ENCODE measurements at places on chromosomes 3 and 15.

- no peak for DNase-seq
These were observed 15.6 kb downstream of the IQCB1 start for GRCh38 chr3:121819236-121819635.

DNA sequence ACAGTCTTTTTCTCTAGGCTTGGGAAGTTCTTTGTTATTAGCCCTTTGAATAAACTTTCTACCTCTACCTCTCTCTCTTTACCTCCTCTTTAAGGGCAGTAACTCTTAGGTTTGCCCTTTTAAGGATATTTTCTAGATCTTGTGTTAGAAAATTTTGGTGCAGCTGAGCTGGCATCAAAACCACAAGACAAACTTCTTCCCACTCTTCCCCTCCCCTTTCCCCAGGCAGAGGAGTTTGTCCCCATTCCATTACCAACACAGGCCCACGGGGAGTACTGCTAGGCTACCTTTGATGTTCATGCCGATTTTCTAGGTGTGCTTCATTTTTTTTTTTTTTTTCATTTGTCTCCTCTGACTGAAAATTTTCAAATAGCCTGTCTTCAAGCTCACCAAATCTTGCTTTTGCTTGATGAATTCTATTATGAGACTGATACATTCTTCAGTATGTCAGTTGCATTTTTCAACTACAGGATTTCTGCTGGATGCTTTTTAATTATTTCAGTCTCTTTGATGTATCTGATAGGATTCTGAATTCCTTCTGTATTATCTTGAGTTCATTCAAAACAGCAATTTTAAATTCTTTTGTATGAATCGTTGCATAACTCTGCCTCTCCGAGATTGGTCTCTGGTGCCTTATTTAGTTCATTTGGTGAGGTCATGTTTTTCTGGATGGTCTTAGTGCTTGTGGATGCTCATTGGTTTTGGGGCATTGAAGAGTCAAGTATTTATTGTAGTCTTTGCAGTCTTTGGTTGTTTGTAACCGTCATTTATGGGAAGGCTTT, 112.0 kb downstream of the UBE2E2 start:
- DNase-seq: no peak

GRCh38 chr15:78097667-78098066, 5.3 kb downstream of the SH2D7 start:
- no peak for DNase-seq

GRCh38 chr3:100402256-100402655, 917 bp downstream of the LNP1 start:
- DNase-seq: peak; percentile 58

- DNase-seq: no peak
These were observed 223.0 kb upstream of the MCTP2 start for GRCh38 chr15:94008104-94009074.

DNA sequence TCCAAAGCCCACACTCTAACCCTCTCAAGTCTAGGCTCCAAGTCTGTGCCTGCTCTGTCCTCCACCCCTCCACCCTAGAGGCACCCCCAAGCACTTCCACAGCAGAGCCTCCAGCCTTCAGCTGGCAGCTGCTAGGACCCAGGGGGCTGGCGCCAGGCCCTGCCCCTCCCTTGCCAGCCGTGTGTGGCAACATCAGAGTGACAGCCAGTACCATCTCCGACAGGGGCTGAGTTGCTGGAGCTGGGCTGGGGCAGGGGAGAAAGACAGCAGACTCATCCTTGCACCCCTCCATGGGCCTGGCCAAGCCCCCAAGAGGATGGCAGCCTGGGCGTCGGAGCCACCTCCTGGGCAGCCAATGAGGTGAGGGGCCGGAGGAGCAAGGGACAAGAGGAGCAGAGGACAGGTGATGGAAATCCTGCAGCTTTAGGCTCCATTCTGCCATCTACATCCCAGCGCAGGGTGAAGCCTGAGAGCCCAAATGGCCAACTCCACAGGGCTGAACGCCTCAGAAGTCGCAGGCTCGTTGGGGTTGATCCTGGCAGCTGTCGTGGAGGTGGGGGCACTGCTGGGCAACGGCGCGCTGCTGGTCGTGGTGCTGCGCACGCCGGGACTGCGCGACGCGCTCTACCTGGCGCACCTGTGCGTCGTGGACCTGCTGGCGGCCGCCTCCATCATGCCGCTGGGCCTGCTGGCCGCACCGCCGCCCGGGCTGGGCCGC, at the start of gene GPR62:
TSS of gene GPR62 (plus strand) at position 207 of the 718 bp plus-strand sequence. CDS start at position 479, 272 bp downstream.
- DNase-seq: no peak

- DNase-seq: no peak
These were observed 9.1 kb downstream of the LIPC start for GRCh38 chr15:58440922-58441321.

GRCh38 chr3:55341502-55342031, 145.5 kb downstream of the WNT5A start:
- no peak for DNase-seq

GRCh38 chr3:36548712-36549111, 168.4 kb downstream of the STAC start:
- DNase-seq: no peak

DNA sequence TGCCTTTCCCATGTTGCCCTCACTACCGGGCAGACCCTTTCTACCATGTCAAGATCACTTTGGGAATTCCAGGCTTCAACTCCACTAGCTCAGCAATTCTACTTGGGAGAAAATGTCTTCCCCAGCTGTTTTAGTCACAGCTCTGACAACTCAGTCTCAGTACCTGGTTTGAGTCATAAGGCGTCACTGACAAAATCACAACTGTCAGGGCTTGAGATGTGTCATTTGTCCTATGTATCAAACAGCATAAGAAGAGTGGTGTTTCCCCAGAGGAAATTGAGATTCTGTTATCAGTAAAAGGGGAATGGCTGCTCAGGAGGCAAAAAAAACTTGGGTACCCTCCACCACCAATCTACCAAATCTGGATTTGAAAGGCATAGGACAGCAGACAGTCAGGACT, 594.9 kb upstream of the SUCLG2 start:
- no peak for DNase-seq

- peak; percentile 49 for DNase-seq
These were observed 794 bp downstream of the ARPP19 start for GRCh38 chr15:52567871-52568600.
